ENCODE measurements at places on chromosomes 2 and 18. TPM values are rescaled to one million over a fixed set of nuclear protein-coding genes. Genes with fewer than 3 reads are reported as not detected.
A peak's percentile ranks its signal among the peaks of the same experiment; 100 is the strongest.

The PCARE gene
- total RNA-seq, result not detected

The GCG gene
- total RNA-seq, result not detected

The IL36RN gene
- not detected for total RNA-seq

The KLHL41 gene
- total RNA-seq, result not detected

The ADCY3 gene
- total RNA-seq, result 40.7 TPM

GRCh38 chr2:210792000-210792399 is 235.6 kb downstream of the CPS1 start:
- H3K27me3 ChIP-seq, result no peaks in the 10 kb centered on the region
- H3K27ac ChIP-seq, result no peak overlapping the region
- no peaks in the 10 kb centered on the region for H3K4me1 ChIP-seq
- DNase-seq, result no peak

- H3K4me1 ChIP-seq, result no peaks in the 10 kb centered on the region
- H3K27ac ChIP-seq, result no peak overlapping the region
- no peaks in the 10 kb centered on the region for H3K27me3 ChIP-seq
- no peaks in the 10 kb centered on the region for H3K36me3 ChIP-seq
Measured at GRCh38 chr2:165147186-165148045, 56.4 kb downstream of the SCN3A start.

GRCh38 chr2:183892315-183892941 is 705.9 kb upstream of the ZNF804A start:
- H3K36me3 ChIP-seq, result no peaks in the 10 kb centered on the region
- no peaks in the 10 kb centered on the region for H3K27me3 ChIP-seq
- no peak overlapping the region for H3K27ac ChIP-seq

DNA sequence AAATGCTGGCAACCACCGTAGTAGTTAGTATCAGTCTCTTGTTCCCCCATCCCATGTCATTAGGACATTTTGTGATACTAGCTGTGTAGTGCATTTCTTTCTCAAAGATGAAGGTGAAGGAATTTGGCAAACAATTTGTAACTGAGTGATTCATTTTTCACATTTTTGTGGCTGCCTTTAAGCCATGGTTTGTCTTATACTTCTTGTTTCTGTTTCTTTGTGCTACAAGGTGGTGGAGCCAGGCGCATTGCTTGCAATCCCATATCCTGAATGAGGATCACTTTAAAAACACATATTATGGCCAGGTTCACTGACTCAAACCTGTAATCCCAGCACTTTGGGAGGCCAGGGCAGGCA is 40.6 kb downstream of the GPD2 start:
- DNase-seq, result no peak
- H3K4me1 ChIP-seq, result peaks cover 13% of the 10 kb centered on the region
- no peak overlapping the region for H3K27ac ChIP-seq
- no peak overlapping the region for H3K4me3 ChIP-seq
- peaks cover 4% of the 10 kb centered on the region for H3K36me3 ChIP-seq

DNA sequence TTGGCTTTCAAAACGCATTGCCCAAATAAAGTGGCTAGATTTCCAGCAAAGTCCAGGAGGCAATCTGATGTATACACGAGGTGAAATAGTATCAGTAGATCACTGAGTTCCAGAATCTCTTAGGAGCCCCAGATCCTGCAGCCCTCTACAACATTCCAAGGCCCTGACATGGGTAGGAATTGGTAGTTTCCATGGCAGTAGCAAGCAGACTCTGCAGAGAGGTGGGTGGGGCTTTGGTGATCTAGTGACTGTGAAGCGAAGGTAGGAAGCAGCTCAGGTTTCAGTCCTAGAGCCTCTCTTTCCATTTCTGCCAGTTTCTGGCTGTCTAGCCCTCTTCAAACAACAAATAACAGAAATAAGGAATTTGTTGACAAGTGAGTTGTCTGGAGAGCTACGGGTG is 13.8 kb upstream of the SGPP2 start:
- no peaks in the 10 kb centered on the region for H3K36me3 ChIP-seq
- no peak overlapping the region for H3K27ac ChIP-seq
- no peak overlapping the region for H3K4me3 ChIP-seq
- no peak for DNase-seq
- H3K4me1 ChIP-seq, result no peaks in the 10 kb centered on the region

GRCh38 chr18:706405-706804 is 6.0 kb downstream of the ENOSF1 start:
- H3K27me3 ChIP-seq, result no peaks in the 10 kb centered on the region
- DNase-seq, result no peak
- H3K27ac ChIP-seq, result peak overlapping the region; percentile 56
- H3K4me1 ChIP-seq, result peaks cover 22% of the 10 kb centered on the region
- no peak overlapping the region for H3K4me3 ChIP-seq
- peaks cover 9% of the 10 kb centered on the region for H3K36me3 ChIP-seq

GRCh38 chr18:58572181-58572580 is 56.7 kb downstream of the ALPK2 start:
- H3K27ac ChIP-seq, result no peak overlapping the region
- H3K27me3 ChIP-seq, result no peaks in the 10 kb centered on the region
- H3K4me3 ChIP-seq, result no peak overlapping the region
- no peaks in the 10 kb centered on the region for H3K36me3 ChIP-seq
- DNase-seq, result no peak
- peaks cover 9% of the 10 kb centered on the region for H3K4me1 ChIP-seq

- peaks cover 2% of the 10 kb centered on the region for H3K36me3 ChIP-seq
- no peak for DNase-seq
- no peak overlapping the region for H3K27ac ChIP-seq
- H3K27me3 ChIP-seq, result no peaks in the 10 kb centered on the region
- H3K4me3 ChIP-seq, result no peak overlapping the region
Measured at GRCh38 chr2:227789803-227790202, 23.8 kb upstream of the CCL20 start.
